Activated naive CD4-positive, alpha-beta T cell treated with anti-CD3 and anti-CD28 coated beads, Interleukin-2, amount 50 U/mL, for 16 hours (primary cell): ENCODE measurements at places on chromosomes 16 and 17.

GRCh38 chr17:72122010-72122764 is 1.4 kb downstream of the SOX9 start:
- DNase-seq = no peak

GRCh38 chr17:46943218-46943500 is 20.2 kb downstream of the GOSR2 start:
- DNase-seq = no peak

DNA sequence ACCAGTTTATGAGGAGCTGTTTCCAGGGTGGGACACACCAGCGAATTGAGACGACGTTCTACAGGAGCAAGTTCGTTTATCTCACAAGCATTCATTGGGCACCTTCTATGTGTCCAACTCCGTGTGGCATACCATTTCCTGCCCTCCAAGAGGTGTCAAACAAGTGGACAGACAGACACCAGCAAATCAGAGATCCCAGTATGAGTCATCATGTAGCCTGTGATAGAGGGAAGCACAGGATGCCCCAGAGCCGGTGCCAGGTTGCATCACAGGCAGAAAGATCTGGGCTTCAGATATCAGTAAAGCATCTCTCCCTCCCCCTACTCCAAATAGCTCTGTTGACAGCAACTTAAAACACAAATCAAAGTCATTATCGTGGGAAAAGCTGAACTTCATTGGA is 31.8 kb upstream of the MAF start:
- no peak for DNase-seq

- DNase-seq = no peak
These were observed 11.4 kb downstream of the MYL4 start for GRCh38 chr17:47220531-47220999.

GRCh38 chr16:53198933-53199332 is 144.1 kb downstream of the CHD9 start:
- no peak for DNase-seq

DNA sequence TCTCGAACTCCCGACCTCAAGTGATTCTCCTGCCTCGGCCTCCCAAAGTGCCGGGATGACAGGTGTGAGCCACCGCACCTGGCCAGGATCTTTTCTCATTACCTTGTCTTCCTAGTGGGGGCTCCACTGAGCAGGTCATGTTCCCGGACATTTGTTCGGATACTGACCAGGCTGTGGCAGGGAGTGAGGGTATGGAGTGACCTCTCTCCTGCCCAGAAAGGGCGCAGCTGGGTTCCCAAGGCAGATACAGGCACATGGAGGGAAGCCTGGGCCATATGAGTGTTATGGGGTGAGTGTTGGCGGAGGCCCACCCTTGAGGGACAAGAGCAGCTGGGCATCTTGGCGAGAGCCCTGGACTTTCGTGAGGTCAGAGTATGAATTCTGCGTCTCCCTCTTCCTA is 5.5 kb downstream of the SERPINF1 start:
- no peak for DNase-seq

DNA sequence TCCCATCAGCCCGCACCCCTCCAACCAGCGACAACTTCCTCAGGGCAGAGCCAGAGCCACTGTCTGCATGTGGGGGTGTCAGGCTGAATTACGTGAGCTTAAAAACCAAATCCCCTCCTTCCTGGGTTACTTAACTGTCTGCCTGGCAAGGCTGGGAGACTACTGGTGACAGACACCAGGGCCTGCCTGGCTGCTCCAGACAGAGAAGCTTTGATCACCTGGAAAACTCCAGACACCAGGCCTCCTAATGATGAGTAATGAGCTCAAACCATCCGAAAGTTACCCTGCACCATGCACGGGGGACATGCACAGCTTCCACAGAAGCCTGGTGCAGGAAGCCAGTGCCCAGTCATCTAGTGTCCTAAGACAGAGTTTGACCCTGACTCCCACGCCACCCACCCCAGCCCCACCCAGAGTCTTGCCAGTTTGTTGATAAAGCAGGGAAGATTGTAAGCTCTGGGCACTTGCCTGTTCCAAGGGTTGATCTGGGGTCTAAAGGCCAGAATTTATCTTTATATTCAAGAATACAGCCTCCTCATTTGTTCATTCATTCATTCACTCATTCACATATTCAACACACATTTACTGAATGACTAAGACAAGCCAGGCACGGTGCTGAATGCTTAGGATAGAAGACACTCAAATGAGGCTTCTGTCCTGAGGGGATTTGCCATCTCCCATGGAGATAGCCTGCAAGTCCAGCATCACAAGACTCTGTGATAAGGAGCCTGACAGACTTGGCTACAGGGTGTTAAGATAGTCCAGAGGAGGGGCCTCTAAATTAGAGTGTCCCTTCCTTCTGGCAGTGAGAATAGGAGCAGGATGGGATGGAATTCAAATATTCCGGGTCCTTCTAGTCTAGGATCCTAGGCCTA is 7.2 kb upstream of the CCDC182 start:
- DNase-seq = no peak

DNA sequence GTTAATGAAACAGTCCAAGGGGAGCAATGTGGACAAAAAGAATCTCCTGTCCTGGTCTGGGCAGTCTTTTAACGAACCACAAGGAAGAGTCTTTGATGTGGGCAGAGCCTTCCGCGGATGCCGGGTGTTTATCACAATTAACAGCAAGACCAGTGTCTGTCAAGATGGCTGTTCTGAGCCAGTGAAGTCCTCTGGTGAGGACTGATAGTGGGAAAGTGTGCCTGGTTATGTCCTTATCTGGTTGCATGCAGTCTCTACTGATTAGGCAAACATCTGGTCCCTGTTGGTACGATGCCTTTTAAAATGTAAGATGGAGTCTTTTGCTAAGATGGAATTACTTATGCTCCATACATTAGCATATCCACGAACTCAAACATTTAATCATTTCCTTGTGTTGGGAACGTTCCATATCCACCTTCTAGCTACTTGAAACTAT is 88.5 kb downstream of the ZNF18 start:
- no peak for DNase-seq

DNA sequence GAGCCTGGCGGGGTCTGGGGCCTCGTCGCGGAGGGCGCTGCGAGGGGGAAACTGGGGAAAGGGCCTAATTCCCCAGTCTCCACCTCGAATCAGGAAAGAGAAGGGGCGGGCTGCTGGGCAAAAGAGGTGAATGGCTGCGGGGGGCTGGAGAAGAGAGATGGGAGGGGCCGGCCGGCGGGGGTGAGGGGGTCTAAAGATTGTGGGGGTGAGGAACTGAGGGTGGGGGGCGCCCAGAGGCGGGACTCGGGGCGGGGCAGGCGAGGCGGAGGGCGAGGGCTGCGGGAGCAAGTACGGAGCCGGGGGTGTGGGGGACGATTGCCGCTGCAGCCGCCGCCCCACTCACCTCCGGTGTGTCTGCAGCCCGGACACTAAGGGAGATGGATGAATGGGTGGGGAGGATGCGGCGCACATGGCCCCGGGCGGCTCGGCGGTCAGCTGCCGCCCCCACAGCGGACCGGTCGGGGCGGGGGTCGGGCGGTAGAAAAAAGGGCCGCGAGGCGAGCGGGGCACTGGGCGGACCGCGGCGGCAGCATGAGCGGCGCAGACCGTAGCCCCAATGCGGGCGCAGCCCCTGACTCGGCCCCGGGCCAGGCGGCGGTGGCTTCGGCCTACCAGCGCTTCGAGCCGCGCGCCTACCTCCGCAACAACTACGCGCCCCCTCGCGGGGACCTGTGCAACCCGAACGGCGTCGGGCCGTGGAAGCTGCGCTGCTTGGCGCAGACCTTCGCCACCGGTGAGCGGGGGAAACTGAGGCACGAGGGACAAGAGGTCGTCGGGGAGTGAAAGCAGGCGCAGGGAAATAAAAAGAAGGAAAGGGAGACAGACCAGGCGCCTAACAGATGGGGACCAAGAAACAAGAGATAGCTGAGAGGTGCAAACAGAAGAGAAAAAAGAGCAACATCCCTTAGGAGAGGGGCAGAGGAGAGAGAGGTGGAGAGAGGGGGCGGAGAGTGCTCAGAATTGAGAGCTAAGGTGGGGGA is at the start of gene PNMT:
PNMT (plus strand) TSS at position 509 of the 980 bp plus-strand sequence; CDS start at position 532, 23 bp downstream.
- peak; percentile 80 for DNase-seq

DNA sequence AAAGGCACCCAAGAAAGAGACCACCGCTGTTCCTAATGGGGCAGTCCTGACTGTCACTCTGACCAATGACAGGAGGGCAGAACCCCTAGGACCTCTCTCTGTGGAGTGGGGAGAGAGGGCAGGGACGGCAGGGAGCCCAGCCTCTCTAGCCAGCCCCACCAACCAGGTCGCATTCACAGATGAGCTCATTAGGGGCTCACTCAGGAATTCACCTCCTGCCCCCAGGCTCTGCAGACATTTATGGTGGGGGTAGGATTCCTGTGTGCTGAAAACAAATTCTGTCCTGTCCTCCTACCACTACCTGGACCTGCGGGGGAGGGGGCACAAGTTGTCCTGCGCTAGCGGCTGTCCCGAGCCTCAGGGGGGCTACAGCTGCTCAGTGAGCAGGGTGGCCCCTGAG is 27.7 kb upstream of the GPRC5C start:
- no peak for DNase-seq

DNA sequence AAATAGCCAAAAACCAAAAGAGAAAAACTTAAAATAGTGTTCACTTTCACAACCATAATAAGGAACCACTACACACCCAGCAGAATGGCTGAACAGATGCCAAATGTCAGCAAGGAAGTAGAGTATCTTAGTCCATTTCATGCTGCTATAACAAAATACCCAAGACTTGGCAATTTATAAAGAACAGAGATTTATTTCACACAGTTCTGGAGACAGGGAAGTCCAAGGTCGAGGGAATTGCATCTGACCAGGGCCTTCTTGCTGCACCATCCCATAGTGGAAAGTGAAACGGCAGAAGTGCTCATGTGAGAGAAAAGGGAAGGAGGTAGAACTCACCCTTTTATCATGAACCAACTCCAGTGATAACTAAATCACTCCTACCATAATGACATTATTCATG is 33.8 kb upstream of the CCL22 start:
- no peak for DNase-seq

- no peak for DNase-seq
These were observed 18.0 kb upstream of the RNF135 start for GRCh38 chr17:30952638-30953393.

DNA sequence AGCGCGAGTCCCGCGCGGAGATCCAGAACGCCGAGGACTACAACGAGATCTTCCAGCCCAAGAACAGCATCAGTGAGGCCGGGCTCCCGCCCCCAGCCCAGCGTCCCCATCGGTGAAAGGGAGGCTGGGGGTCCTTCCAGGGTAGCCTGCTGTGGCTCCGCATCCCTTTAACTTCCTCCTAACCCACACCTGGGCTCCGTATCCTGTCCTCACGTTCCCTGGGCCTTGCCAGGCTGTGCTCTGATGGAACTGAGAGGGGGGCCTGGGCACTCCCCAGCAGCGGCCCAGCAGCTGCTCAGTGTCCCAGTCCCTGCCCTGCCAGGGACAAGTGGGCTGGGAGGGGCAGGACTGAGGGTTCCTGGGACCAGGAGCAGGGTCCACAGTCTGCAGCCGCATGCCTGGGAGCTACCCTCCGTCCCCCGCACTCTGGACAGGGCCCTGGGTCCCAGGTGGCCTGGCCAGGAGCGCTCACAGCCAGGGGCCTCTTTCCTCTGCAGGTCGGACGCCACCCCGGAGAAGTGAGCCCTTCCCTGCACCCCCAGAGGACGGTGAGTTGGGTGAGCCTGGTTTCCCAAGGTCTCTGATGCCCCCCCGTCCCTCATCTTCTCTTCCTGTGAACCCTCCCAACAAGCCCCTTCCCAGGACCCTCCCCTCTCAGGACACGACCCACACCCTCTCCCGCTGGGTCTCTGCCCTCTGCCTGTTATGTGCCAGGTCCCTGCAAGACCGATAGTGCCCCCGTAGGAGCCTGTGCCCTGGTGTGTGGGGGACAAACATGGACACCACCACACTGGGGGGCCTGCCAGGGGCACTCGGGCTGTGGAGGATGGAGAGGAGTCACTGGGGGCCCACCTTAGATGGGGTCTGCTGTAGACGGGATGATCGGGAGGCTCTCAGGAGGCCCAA is 18.1 kb downstream of the KATNB1 start:
- no peak for DNase-seq

DNA sequence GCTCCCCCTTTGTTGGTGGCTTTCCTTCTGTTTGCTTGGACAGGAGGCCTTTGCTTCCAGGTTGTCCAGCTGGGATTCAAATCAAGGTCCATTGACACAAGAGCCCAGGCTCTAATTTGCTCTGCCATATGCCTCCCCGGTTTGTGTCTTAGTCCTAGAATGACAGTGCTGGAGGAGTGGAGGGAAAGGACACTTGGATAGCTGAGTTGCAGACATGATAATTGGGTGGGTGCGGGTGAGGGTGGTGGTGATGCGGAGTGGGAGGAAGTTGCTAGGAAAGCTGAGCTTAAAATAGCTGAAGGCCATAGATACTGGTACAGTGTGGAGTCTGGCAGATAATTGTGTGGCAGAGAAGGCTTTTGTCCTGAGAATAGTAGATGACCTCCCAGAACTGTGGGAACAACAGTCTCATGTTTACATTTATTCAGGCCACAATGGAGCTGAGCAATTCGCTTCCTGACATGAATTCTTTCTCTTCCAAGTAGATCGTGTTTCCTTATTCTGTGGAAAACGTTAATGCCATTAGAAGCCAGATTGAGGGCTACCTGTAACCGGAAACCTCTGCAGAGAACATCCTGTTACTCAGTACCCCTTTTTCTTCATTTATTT is 23.8 kb downstream of the SEC14L1 start:
- no peak for DNase-seq

DNA sequence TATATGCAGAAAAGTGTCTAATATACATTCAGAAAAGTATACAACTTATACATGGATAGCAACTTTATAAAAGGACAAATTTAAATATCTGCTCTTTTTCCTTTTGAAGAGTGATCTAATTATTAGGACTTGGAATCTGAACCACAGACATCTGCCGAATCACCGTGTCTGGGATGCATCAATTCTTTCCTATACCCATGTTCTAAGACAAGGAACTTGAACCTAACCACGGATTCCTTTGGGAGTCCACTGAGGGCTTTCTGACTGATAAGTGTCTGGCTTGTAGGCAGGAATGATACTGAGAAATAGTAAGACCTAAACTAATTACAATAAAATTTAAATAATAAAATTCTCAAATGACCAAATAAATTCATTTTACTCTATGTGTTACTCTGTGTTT is 54.2 kb downstream of the NDEL1 start:
- DNase-seq = no peak

- DNase-seq = no peak
These were observed 34.9 kb downstream of the USP31 start for GRCh38 chr16:23114131-23114904.
